Putamen (tissue), 1 donor: ENCODE measurements at places on chromosomes 16 and 17.

GRCh38 chr16:27817038-27817437 lies 246.5 kb downstream of the GSG1L start:
- DNase-seq, result no peak

GRCh38 chr17:50508573-50509460 lies 578 bp downstream of the MYCBPAP start:
- no peak for DNase-seq

DNA sequence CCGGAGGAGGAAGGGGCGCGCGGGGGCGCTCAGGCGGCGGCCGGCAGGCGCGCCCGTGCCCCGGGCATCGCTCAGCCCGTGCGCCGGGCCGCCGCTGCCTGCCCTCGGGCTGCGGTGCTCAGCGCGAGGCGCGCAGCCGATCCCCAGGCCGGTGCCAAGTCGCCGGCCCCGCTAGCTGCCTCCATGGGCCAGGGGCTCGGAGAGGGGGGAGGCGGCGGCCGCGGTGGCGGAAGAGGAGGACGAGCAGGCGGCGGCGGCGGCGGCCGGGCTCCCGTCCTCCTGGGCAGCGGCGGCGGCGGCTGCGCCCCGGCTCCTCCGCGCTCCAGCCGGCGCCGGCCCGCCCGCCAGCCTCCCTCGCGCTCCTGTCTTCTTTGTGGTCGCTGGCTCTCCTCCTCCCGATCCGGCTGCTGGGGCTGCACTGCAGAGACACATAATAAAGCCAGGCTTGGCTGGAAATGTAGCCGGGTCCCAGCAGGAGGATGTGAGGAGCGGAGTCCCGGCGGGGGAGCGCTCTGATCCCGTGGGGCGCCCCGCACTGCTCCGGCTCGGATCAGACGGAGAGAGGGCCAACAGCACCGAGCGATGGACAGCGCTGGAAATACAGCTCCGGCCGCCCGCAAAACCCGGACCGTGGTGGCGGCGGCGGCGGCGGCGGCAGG lies 889 bp upstream of the ZNF423 start:
- peak; percentile 61 for DNase-seq

- DNase-seq, result no peak
These were observed 335.6 kb upstream of the ASIC2 start for GRCh38 chr17:33628500-33629346.

DNA sequence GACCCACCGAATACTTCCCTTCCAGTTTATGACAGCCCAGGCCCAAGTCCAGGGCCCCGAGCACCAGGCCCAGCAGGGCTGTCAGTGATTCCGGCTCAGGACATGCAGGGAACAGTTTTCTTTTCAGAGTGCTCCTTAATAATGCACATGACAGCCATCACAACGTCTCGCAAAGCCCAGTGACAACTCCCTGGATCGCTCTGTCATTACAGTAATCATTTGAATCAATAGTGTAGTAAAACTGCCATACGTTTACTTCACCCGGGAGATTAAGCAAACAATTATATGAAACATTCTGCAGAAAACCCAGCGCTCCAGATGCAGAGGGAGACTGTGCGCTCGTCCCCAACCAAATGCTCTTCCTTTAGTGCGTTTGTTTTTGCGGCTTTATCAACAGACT lies 162.6 kb upstream of the CDH13 start:
- DNase-seq, result no peak

- no peak for DNase-seq
These were observed 28.7 kb downstream of the CACNA1G start for GRCh38 chr17:50589095-50589705.

- no peak for DNase-seq
These were observed 12.0 kb downstream of the SNN start for GRCh38 chr16:11679941-11680911.

- DNase-seq, result no peak
These were observed 4.9 kb upstream of the RASD1 start for GRCh38 chr17:17500999-17501605.

- no peak for DNase-seq
These were observed 5.6 kb upstream of the THUMPD1 start for GRCh38 chr16:20747030-20747816.

- DNase-seq, result no peak
These were observed 26.9 kb downstream of the ADCY9 start for GRCh38 chr16:4089251-4089810.

- DNase-seq, result no peak
These were observed 2.1 kb downstream of the ADGRG3 start for GRCh38 chr16:57670196-57670595.

- peak; percentile 82 for DNase-seq
These were observed 100.9 kb downstream of the PARN start for GRCh38 chr16:14529010-14529669.

DNA sequence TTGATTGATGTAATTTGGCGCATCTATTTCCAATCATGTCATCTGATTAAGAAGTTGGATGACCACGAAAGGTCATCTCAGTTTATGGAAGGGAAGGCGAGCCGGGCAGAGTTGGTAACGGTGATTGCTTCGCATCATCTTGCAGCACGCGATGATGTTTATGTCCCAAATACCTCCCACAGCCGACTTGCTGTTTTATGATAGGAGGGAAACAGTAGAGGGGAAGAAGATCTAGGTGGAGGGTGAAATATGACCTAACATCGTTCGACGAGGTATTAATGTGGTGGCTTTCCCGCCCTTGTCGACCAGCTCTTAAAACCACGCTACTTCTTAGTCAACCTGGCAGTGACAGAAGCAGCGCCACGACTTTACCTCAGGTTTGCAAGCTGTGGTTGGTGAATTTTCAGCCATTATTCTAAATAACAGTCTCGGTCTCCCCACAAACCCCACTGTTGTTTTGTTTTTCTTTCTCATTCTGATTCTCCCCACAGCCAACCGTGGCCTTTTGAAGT lies 805 bp upstream of the TANC2 start:
- no peak for DNase-seq

GRCh38 chr17:80754846-80755245 lies 210.2 kb downstream of the RPTOR start:
- DNase-seq, result no peak

- DNase-seq, result no peak
These were observed 8.5 kb upstream of the CYTH1 start for GRCh38 chr17:78790552-78790951.

DNA sequence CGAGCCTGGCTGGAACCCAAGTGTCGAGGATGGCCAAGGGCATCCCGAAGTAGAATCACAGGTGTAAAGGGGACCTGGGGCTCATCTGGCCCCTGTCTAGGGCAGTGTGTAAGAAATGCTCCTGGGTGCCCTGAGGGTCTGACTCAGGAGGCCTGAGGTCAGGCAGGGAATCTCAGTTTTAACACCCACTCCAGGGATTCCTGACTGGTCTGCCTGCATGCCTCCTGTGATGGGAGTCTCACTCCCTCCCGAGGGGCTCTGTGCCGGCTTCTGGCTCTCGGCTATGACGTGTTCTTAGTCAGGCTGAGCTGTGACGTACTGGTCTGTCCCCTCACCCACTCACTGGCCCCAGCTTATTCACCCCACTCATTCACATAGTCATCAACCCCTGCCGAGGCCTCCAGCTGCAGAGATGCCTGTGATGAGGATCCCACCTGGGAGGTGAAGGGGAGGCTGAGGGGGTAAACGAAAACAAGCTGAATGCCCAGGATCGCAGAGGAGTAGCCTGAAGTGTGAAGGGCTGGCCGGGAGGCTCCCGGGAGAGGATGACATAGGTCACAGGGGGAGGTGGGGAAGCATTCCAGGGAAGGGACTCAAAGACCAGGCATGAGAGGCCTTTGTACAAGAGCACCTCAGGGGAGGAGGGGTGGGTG lies 23.8 kb downstream of the FAM83G start:
- no peak for DNase-seq

DNA sequence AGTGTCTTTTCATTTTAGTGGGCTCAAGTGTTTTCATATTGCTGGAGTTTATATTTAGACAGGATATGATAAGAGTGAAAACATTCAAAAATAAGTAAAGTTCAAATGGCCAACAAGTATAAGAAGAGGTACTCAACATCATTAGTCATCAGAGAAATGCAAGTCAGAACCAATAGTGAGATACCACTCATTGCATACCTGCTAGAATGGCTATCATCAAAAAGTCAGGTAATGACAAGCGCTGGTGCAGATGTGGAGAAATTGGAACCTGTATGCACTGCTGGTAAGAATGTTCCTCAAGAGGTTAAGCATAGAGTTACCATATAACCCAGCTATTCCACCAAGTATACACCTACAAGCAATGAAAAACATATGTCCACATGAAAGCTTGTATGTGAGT lies 87.8 kb downstream of the WNT3 start:
- DNase-seq, result no peak

DNA sequence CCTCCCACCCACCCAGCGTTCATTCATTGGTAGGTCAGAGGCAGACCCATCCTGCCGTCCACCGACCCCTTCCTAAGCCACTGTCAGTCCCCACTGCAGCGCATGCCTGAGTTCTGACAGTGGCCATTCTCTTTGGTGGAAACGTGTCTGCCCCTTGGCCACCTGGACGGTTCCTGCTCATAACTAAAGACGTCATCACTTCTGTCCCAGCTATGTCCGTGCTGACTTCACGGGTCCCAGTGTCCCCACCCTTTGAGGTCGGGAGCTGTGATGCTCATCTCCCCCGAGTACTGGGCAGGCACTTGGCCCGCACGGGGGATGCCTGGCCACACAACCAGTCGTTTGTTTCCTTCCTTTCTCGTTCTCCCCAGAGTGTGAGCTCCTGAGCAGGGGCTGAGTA lies 267.1 kb downstream of the C16orf95 start:
- DNase-seq, result no peak

GRCh38 chr16:30437511-30438046 lies 7.7 kb upstream of the DCTPP1 start:
- DNase-seq, result no peak

DNA sequence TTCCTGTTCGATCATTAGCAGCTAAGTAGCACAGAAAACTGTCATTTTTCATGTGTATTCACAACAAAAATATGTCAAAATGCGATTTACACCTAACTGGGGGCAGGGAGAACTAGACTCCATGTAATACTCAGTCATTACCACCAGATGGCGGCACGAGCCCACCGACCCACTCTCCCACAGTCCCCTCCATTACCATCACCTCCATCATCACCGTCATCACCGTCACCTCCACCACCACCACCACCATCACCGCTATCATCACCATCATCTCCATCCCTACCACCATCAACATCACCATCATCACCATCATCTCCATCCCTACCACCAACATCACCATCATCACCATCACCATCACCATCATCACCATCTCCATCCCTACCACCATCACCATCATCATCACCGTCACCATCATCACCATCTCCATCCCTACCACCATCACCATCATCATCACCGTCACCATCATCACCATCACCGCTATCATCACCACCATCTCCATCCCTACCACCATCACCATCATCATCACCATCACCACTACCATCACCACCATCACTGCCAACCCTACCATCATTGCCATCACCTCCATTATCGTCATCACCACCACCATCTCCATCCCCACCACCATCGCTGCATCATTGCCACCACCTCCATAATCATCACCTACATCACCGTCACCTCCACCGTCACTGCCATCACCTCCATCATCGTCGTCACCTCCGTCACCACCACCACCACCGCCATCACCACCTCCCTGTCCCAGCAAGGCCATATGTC lies 14.4 kb downstream of the NDUFAF8 start:
- DNase-seq, result no peak
